Cardiac muscle cell (in vitro differentiated cells and primary cell): ENCODE measurements at places on chromosomes 7 and 10.

- no peak for DNase-seq
These were observed 132.1 kb downstream of the GALNT17 start for GRCh38 chr7:71264005-71264404.

- no peak for DNase-seq
These were observed 248.5 kb upstream of the PLPP4 start for GRCh38 chr10:120208488-120208887.

DNA sequence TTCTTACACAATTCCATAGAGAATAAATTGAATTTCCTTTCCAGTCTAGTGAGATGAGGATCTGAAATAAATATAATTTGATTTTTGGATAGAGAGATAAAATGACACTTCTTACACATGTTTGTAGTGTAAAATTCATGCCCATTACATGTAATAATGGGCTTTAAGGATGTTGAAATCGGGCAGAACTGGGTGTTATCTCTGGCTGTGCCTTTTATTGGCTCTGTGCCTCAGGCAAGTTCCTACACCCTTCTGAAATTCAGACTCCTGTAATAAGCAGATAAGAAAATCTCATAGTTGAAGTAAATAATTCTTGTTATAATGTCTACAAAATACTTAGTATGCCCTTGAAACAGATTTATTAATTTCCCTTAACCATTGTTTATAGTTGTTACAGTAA lies 125.6 kb downstream of the SEMA3A start:
- DNase-seq = peak; percentile 33

DNA sequence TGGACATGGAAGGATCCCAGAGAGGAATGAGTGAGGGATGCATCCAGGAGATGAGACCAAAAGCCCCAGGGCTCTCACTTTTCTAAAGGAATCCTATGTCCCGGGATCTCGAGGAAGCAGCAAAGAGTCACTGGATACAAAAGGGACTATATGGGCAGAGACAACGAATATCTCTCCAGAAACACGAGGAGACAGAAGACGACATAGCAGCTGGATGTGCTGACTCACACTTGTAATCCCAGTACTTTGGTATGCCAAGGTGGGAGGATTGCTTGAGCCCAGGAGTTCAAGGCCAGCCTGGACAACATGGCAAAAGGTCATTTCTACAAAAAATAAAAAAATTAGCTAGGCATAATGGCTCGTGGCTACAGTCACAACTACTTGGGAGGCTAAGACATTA lies 24.7 kb upstream of the MSMB start:
- DNase-seq = no peak

- DNase-seq = no peak
These were observed 9.9 kb downstream of the NYAP1 start for GRCh38 chr7:100493476-100494264.

- DNase-seq = peak; percentile 75
These were observed 36.0 kb upstream of the RSU1 start for GRCh38 chr10:16853201-16853600.

GRCh38 chr7:27689591-27690164 lies 27.0 kb upstream of the HIBADH start:
- DNase-seq = peak; percentile 5
